Foreskin keratinocyte (primary cell): ENCODE measurements at places on chromosomes 7 and 10. TPM values are rescaled to one million over a fixed set of nuclear protein-coding genes. Genes with fewer than 3 reads are reported as not detected.

Gene WNT2
- polyA plus RNA-seq, result not detected in 2 replicates

Gene CALML3
- polyA plus RNA-seq, result 4.5 and 8.0 TPM in 2 replicates

Gene SPOCK2
- polyA plus RNA-seq, result 0.11 and 0.18 TPM in 2 replicates

Gene VGF
- polyA plus RNA-seq, result 0.21 and 0.33 TPM in 2 replicates

Gene LEP
- not detected in 2 replicates for polyA plus RNA-seq

Gene ERVW-1
- not detected in 2 replicates for polyA plus RNA-seq

DNA sequence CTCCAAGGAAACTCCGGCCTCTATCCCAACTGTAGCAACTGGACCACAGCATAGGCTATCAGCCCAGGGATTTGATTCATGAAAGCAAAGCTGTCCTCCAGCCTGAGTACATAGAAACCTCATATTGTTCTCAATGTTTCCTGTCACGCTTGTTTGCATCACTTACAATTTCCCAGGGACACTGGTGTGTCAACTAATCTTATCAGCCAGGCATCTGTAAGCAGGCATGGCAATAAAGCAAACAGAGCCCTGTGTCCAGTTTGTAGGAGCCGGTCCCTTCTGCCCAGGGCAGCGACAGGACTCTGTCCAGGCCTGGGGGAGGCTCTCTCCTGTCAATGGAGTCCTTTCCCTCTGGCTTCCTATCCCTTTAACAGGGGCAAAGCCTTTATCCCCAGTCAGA, 23.0 kb upstream of the CDHR3 start:
- DNase-seq, result no peak

DNA sequence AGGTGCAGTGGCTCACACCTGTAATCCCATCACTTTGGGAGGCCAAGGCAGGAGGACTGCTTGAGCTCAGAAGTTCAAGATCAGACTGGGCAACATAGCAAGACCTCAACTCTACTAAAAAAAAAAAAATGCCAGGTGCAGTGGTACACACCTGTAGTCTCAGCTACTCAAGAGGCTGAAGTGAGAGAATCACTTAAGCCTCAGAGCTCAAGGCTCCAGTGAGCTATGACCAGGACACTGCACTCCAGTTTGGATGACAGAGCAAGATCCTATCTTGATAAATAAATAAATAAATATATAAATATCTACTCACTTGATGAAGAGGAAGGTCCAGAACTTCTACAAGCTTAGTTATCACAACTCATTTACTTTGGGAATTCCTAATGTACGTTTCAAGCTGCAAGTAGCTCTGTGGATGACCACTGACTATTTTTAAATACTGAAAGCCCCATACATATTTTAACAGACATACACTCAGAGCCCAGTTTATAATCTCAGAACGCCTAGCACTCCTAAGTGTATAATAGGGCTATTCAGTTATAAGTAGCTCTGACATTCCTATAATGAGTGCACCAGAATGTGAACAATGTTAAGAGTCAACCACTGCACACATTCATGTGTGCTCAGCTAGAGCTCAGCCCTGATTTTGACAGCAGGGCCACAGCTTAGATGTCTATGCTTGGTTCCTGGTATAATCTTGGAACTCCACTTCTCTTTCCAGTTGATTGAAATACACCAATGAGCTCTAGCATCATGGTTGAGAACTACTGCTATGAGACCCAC, 119.1 kb downstream of the CUBN start:
- no peak for DNase-seq

DNA sequence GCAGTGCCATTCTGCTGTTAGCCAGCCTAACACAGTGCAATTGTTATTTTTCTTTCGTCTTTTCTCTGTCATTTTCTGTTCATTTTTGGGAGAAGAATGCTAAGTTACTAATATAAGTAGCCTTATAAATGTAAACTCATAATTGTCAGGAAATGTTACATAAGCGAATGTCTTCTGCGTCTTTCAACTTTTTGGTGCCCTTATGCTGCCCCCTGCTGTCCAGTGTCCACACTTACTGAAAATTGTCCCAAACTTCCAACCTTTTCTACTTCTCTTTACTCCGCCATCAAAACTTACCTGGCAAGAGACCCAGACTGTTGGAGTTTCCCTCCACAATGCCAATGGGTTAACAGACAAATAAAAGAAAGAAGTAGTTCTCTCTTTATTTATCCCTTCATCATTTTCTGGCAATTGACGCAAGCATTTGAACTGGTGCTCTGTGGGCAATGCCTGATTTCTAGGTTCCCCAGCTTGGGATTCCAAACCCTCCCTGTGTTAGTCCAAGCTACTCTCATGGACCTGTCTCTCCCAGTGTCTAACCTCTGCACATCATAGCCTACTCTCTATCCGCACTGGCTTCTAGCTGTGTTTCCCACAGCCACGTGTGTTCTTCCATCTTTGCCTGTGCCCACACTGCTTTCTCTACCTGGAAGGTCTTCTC, 21.0 kb upstream of the EPC1 start:
- DNase-seq, result no peak

DNA sequence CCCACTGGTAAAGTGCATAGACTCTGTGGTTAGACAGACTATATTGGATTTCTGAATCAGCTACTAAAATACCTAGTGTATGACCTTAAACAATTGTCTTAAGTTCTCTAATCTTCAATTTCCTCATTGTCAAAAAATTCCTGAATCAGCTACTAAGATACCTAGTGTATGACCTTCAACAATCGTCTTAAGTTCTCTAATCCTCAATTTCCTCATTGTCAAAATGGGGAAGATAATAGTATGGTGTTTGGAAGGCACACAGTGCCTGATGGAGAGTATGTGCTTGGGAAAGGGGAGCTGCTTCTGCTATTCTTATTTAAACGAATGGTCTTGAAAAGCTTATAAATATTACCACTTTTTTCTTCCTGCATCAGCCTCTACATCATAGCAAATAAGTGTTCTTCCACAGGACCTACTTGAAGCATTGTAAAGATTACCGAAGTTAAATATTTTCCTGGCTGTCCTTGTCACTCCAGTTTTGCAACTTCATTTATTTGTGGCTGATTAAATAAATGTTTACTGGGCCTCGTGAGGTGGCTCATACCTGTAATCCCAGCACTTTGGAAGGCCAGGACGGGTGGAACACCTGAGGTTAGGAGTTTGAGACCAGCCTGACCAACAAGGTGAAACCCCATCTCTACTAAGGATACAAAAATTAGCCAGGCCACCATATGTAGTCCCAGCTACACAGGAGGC, 64.4 kb upstream of the ITGA8 start:
- DNase-seq, result no peak

DNA sequence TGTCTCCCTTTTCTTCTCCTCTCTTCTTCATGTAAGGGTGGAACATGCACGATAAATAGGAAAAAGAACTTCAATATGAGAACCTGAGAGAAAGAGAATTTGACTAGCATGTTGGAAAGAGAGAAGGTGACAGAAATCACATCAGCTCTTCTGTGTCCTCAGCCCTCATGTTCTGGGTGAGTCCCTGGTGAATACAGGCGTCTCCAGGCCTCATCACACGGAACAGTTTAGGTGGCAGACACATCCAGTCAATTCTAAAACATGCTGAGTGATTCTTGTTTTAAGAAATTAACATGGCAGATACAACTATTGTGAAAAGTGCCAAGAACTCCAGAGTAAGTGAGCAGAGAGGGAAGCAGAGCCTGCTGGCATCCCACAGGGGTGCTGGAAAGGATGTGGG, 96.1 kb downstream of the FAM107B start:
- no peak for DNase-seq

DNA sequence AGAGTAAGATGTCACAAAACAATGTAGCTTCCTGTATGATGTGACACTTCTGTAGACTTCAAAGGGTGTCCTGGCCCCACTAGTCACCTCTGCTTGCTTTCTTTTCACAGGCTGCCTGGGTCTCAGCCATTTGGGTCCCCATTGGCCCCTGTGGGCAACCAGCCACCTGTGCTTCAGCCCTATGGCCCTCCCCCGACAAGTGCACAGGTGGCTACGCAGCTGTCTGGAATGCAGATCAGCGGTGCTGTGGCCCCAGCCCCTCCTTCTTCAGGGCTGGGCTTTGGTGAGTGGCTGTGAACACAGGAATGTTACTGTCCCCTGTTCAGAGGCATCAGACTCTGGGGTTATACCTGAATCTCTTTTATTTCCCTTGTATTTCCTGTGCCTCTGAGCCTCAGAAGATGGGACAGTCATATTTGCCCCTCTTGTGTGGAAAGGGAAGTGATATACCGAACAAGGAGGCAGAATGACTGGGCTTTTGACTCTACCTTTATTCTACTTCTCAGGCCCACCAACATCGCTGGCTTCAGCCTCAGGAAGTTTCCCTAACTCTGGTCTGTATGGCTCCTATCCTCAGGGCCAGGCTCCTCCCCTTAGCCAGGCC, 15.4 kb downstream of the SEC24C start:
- DNase-seq, result peak; percentile 8

GRCh38 chr7:100827330-100828226, at the start of gene EPHB4:
EPHB4 (minus strand) TSS chr7:100827523; CDS start chr7:100827030, 493 bp downstream.
- DNase-seq, result peak; percentile 78

DNA sequence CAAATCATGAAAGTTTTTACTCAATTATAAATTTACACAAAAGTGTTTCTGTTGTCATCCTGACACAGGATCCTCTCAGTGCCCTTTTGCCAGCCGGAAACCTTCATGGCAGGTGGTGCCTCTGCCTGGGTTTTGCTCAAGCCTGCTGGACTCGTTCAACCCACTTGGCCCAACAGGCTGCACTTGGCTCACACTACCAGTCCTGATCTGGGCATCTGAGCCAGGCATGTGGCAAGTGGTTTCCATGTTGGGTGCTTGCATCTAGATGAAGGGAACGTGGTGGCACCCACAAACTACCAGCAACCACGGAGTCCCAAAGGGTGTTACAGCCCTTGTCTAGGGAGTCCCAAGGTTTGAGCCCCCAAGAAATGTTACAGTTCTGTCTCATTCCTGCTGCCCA, 162.3 kb upstream of the CSTF2T start:
- no peak for DNase-seq

GRCh38 chr10:94042834-94043175, 49.1 kb downstream of the PLCE1 start:
- DNase-seq, result peak; percentile 39

- no peak for DNase-seq
Measured at GRCh38 chr10:71216363-71216695, 4.0 kb downstream of the UNC5B start.

- no peak for DNase-seq
Measured at GRCh38 chr7:52992479-52993162, 42.8 kb upstream of the POM121L12 start.

GRCh38 chr10:109883859-109884771, 39.2 kb downstream of the XPNPEP1 start:
- peak; percentile 67 for DNase-seq

DNA sequence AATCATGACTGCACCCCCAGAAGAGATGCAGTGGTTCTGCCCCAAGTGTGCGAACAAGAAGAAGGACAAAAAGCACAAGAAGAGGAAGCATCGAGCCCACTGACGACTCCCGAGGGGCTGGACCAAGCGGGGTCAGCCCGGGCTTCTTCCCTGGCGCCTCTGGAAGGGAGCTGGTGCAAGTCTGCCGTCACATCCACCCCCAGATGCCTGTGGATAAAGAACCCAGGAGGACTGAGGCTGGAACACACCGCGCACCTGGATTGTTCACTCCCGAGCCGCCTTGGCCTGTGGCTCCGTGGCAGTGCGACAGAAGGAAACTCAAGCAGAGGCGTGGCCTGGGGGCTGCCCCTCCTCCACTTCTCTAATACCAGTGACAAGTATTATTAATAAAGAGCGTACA, 39.8 kb upstream of the GATA3 start:
- no peak for DNase-seq

- no peak for DNase-seq
Measured at GRCh38 chr7:26265499-26266075, 26.1 kb upstream of the SNX10 start.

GRCh38 chr10:113846036-113846435, 7.8 kb downstream of the DCLRE1A start:
- DNase-seq, result no peak

GRCh38 chr10:132937861-132938260, 4.5 kb downstream of the CFAP46 start:
- DNase-seq, result no peak

GRCh38 chr7:91504919-91505318, 240.7 kb downstream of the FZD1 start:
- DNase-seq, result no peak

DNA sequence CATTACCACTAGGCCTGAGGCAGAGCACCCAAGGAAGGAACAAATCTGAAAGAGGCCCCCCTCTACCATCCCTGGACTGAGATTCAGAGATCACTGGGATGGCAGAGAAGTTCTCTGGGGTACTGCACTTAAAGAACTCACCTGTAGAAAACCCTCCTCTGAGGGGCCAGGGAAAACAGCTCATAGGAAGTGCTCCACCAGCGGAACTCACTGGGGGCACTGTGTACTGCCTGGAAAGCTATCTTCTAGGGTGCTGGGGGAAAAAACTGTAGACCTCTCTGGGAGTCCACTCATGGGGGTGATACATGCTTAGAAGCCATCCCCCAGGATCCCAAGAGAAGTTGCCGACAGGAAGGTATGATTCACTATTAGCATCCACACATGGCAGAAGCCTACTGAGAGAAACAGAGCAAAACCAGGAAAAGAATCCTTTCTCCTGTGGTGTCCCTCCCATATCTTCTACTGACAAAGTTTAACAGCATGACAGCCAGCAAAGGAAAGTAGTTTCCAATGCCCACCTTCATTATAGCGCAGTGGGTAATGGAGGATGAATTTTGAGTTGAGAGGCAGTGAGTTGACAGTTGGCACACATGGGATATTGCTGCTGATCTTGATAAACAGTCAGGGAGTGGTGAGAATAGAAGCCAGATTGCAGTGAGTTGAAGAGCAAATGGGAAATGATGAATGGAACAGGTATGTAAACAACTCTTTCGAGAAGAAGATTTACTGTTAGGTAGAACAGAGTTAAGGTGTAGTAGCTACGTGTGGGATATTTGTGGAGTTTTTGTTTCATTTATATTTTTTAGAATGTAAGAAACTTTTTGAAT, 20.9 kb downstream of the ANKIB1 start:
- no peak for DNase-seq
